ENCODE measurements at places on chromosomes 2 and 18. TPM values are rescaled to one million over a fixed set of nuclear protein-coding genes. Genes with fewer than 3 reads are reported as not detected.

Gene GREB1
- total RNA-seq = 1.1 TPM

Gene TUBB8B
- not detected for total RNA-seq

Gene UGT1A4
- total RNA-seq = 1.8 TPM

Gene CTAGE1
- not detected for total RNA-seq

Gene LYG1
- 0.96 TPM for total RNA-seq

Gene EGR4
- not detected for total RNA-seq

Gene MTCL1
- total RNA-seq = 20.8 TPM

Gene ST6GAL2
- total RNA-seq = 1.7 TPM

Gene SERTAD2
- total RNA-seq = 20.7 TPM

Gene DYSF
- total RNA-seq = 2.4 TPM

Gene NYAP2
- 0.05 TPM for total RNA-seq

Gene CLEC4F
- total RNA-seq = 0.12 TPM

DNA sequence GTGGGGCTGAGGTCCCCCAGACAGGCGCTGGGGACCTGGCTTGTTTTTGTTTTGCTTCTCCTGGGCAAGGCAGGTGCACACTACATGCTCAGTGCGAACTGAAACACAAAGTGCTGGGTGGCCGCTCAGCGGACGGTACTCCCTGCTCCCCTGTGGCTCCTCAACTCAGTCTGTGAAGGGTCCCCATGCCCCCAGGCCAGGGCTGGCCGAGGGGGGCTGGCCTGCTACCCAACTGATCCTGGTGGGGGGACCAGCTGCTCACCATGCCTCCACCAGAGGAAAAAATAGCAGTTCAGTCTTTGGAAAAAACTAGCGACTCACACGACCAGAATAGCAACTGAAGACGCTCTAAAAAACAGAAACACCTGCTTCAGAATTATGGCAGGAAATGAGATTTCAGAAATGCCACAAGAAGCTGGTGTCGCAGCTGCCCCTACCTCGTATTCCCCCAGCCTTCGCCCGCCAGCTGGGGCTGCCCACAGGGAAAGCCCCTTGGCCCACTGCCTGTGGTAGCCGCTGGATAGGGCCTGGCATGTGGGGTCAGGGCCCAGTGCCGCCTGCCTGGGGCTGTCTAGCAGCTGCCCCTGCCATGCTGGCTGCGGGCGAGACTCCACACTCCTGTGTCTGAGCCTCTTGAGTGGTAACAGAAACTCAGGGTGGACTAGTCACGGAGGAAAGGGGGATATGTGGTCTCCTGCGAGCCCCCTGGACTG lies 43.7 kb downstream of the MEX3C start:
- no peak for DNase-seq

DNA sequence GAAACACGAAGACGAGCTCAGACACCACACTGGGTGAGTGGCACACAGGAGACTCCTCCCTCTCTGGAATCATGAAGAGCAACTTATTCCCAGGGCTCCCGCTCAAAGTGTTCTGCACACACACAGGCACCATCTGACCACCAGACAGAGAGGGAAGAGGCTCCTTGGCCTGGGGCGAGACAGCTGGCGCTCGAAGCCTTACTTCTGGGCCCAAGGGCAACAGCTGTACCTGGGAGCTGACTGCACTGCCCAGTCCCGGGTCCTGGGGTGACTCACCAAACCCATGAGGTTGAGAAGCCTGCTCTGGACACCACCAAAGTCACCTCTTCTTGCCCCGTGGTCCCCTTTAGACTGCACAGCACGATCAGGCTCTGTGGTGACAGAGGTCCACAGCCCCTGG lies 42.4 kb downstream of the ADCY3 start:
- DNase-seq = no peak

DNA sequence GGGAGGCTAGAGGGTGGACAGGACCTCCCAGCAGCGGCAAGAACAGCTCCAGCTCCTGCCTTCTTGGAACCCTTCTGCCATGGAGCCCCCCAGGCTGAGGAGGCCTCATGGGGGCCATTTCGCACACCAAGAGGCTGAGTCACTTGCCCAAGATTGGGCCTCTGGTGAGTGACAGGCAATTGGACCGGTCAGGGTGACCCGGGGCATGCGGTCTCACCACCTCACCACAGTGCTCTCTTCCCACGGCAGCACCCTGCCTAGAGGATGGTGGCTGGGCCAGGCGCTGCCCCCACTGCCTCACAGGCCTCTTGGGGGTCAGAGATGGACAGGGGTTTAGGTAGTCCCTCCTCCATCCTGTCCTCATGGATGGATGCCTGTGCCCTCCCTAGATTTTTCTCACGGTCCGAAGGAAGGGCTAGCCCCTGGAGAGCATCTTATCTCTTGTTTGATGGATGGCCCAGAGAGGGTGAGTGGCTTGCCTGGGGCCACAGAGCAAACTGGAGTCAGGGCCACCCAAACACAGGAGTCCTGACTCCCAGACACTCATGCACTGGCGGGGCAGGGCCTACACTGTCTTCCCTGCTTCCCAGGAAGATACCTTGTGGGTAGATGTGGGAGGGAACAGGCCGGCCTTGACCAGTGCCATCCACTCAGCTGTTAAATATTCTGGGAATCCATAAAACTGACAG lies 119.2 kb downstream of the INHBB start:
- DNase-seq = no peak

DNA sequence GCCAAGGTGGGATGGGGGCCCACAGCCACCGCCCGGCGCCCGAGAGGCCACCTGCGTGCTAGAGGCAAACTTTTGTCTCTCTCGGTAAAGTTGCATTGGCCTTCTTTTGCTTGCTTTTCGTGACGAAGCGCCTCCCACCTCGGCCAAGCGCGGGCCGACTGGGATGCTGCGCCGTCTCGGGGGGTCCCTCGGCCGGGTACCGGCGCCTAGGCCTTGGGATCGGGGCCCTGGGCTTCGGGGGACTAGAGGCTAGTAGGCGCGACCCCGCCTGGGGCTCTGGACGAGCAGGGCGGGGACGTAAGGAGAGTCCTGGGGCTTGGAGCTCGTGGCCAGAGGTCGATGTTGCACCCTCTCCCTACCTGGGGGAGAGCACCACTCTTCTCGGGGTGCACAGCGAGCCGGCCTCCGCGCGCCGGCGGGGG lies 545 bp downstream of the GLI2 start:
- peak; percentile 22 for DNase-seq

GRCh38 chr2:46988733-46989481 lies 73.3 kb upstream of the MCFD2 start:
- DNase-seq = no peak

DNA sequence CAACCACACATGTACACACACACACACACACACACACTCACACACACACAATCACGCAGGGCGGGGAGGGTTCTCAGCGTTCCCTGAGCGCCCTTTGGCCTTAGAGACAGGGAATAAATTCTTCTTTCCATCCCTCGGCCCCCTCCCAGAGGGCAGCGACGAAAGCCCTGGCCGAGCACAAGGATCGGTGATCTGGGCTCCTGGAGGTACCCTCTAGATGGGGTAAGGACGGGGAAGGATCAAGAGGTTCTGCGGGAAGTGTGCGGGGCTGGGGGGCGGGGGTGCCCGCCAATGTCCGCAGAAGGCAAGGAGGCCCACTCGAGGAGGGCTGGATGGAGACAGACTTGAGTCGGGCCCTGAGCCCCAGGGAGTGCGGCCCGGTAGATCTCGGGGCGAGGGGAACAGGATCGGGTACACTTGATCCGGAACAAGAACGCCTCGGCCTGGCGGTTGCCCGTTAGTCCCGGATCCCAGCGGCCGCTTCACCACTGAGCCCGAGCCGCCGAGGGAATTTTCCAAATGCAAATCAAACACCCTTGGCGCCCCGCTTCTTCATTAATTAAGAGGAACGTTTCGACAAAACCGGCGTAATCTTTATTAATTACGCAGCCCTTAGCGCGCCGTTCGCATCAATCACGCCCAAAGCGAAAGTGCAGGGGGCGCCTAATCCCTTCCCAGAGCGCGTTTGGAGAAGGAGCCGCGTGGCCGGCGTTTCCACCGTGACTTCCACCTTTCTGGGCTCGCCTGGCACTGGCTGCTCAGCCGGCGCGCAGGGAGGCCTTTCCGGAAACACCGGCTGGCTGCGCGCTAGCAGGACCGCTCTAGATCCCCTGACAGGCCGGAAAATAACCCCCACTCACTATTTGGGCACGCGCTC lies 7.0 kb upstream of the PAX3 start:
- DNase-seq = peak; percentile 36

GRCh38 chr2:74228772-74229171 lies 30.4 kb downstream of the MTHFD2 start:
- DNase-seq = no peak

DNA sequence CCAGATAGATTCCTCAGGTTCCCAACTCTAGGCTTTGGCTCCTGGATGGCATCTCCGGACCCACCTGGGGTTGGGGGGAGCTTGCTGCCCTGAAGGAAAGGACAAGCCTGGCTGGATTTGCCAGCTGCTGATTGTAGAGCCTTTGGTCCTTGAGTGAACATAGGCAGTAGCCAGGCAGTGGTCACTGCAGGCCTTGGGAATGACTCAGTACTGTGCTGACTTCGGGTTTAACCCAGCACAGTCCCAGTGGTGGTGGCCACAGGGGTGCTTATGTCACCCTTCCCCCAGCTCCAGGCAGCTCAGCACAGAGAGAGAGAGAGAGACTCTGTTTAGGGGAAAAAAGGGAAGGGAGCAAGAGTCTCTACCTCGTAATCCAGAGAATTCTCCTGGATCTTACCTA lies 27.7 kb upstream of the ACTR2 start:
- no peak for DNase-seq

DNA sequence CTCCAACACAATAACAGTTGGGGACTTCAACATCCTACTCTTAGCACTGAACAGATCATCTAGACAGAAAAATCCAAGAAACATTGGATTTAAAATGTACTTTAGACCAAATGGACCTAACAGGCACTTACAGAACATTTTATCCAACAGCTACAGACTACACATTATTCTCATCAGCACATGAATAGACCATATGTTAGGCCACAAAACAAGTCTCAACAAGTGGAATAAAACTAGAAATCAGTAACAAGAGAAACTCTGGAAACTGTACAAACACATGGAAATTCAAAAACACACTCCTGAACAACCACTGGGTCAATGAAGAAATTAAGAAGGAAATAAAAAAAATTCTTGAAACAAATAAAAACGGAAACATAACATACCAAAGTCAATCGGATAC lies 117.5 kb downstream of the ACVR1 start:
- no peak for DNase-seq

GRCh38 chr18:69787825-69788547 lies 159.7 kb downstream of the CD226 start:
- DNase-seq = no peak

DNA sequence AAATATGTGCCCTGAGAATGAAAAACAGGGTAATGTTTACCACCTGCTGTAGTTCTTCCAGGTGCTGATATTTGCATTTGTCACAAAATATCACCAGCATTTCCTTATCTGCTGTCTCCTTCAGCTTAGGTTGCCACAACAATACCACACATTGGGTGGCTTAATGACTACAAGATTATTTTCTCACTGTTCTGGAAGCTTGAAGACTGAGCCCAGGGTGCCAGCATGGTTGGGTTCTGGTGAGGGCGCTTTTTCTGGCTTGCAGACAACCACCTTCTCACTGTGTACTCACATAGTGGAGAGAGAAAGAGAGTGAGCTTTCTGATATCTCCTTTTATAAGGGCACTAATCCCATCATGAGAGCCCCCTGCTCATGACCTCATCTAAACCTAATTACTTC lies 407.5 kb upstream of the RGPD4 start:
- DNase-seq = no peak
